Cerebellum (tissue), 4 donors: ENCODE measurements at places on chromosomes 3 and 15. TPM values are rescaled to one million over a fixed set of nuclear protein-coding genes. Genes with fewer than 3 reads are reported as not detected.

GRCh38 chr15:46681901-46682300 lies 1035.4 kb upstream of the SEMA6D start:
- no peak for DNase-seq

DNA sequence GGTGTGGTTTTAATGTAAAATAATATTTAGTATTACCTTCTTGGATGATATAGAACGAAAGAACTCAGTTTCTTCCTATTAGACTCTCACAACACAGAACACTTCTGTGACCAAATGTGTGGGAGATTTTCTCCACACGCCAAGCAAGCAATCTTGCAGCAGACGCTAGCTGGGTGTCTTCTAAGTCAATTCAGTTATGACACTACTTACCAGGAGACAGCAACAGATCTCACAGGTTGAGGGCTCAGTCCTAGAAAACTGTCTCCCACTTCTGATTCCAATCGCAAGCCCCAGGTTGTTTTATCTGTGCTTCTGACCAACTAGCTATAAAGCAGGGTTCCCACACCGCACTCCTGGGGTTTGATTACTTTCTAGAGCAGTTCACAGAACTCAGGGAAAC lies 41.2 kb downstream of the HERC1 start:
- no peak for DNase-seq

DNA sequence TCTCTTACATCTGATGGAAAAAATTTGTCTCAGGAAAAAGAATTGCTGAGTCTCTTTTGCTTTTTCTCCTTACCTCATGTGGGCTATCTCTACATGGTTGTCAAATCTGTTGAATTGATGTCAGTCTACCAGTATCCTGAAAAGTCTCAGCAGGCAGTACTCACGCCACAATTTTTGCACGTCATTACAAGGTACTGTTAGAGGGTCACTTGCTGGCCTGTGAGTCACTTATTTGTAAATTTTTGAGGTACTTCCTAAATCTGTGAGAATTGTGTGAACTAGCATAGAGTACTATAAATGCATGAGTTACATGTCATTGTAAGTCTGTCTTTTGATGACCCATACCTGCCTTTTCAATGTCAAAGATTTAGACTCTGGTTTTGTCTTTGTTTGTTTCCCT lies 15.9 kb downstream of the HPS3 start:
- no peak for DNase-seq

DNA sequence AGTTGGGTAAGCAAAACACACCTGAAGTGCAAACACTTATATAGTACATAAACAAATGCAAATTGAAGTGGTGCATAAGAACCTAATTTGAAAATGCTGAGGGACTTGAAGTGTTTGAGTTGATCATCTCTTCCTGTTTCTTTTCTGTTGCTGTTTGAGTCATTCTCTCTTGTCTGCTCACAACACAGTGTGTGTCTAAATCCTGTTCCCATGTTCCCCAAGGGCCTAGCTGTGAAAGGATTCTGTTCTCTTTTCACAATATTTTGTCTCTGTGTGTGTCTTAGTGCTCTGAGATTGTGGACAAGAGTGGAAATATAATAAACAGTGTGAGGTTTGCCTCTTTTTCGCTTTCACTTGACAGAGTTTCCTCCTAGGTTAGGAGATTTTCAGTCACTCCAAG lies 6.1 kb downstream of the CD96 start:
- no peak for DNase-seq

DNA sequence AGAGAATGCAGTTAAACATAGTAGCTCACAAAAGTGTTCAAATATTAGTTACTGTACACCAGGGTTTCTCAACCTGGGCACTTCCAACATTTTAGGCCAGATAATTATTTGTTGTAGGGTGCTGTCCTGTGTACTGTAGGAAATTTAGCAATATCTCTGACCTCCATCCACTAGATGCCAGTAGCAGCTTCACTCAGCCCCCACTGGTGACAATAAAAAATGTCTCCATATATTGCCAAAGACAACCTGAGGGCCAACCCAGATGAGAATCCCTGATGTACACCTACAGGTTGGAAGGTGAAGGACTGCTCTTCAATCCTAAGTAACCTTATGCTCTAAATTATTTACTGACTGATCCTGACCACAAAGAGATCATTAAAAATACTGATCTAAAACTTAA lies 32.5 kb downstream of the DCUN1D1 start:
- no peak for DNase-seq

- DNase-seq = no peak
Measured at GRCh38 chr3:24199300-24199699, 254.2 kb downstream of the NR1D2 start.

GRCh38 chr3:44240061-44240460 lies 1.6 kb upstream of the TOPAZ1 start:
- DNase-seq = no peak

DNA sequence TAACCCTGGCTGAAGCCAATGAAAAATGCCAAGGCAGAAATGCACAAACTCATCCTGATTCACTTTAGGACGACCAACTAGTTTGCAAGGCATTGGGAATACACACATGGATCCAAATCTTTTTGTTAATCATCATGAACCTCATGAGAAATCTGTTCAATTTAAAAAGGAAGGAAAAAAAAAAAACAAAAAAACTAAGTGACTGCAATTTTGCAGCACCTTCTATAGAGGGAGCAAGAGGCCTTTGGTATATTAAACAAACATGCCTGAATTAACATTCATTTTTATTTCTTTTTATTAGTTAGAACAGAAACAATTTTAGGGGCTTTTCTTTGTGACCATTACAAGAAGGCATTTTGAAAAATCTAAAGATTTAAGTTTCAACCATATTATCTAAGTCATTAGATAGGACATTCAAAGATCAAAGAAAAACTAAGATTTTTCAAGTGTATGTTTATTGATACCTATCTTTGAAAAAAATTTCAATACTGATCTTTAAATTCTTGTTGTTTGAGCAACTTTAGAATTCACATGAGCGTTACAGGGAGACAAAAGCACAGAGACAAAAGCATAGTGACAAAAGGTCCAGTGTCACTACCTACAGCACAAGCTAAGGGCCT lies 182.4 kb downstream of the CBLB start:
- peak; percentile 34 for DNase-seq

Gene SRP14
- 84.8 TPM for total RNA-seq

Gene MUC20
- total RNA-seq = 4.3 TPM

Gene GPR62
- 0.18 TPM for total RNA-seq

Gene CD200R1
- 0.64 TPM for total RNA-seq
